A549 treated with Hydrocortisone at 1 μM for 4 hours (cell line): ENCODE measurements at places on chromosomes 5 and 9. TPM values are rescaled to one million over a fixed set of nuclear protein-coding genes. Genes with fewer than 3 reads are reported as not detected.

The SLC6A19 gene
- 0.33 to 0.40 TPM (median 0.37 TPM) in 5 replicates for total RNA-seq

The ARHGEF37 gene
- 1.9 to 2.8 TPM (median 2.5 TPM) in 5 replicates for total RNA-seq

The RNF224 gene
- 0.07 to 0.24 TPM (median 0.14 TPM) in 5 replicates for total RNA-seq

The SPINK4 gene
- not detected in 5 replicates for total RNA-seq

The NRARP gene
- 2.5 to 5.1 TPM (median 3.9 TPM) in 5 replicates for total RNA-seq

The WHRN gene
- total RNA-seq, result 5.1 to 7.3 TPM (median 6.4 TPM) in 5 replicates

The HNRNPA0 gene
- total RNA-seq, result 49.0 to 51.3 TPM (median 50.4 TPM) in 5 replicates

The PHF24 gene
- 0.09 to 0.31 TPM (median 0.14 TPM) in 5 replicates for total RNA-seq
